Erythroblast (primary cell): ENCODE measurements at places on chromosomes 6 and 20.

- DNase-seq: no peak
Measured at GRCh38 chr6:105179244-105180065, at the start of gene POPDC3. Gene POPDC3, minus strand, starts transcription at chr6:105180014. Its CDS starts 18,105 bp downstream, at chr6:105161909.

- DNase-seq: no peak
Measured at GRCh38 chr6:20328266-20328923, 73.3 kb upstream of the E2F3 start.

DNA sequence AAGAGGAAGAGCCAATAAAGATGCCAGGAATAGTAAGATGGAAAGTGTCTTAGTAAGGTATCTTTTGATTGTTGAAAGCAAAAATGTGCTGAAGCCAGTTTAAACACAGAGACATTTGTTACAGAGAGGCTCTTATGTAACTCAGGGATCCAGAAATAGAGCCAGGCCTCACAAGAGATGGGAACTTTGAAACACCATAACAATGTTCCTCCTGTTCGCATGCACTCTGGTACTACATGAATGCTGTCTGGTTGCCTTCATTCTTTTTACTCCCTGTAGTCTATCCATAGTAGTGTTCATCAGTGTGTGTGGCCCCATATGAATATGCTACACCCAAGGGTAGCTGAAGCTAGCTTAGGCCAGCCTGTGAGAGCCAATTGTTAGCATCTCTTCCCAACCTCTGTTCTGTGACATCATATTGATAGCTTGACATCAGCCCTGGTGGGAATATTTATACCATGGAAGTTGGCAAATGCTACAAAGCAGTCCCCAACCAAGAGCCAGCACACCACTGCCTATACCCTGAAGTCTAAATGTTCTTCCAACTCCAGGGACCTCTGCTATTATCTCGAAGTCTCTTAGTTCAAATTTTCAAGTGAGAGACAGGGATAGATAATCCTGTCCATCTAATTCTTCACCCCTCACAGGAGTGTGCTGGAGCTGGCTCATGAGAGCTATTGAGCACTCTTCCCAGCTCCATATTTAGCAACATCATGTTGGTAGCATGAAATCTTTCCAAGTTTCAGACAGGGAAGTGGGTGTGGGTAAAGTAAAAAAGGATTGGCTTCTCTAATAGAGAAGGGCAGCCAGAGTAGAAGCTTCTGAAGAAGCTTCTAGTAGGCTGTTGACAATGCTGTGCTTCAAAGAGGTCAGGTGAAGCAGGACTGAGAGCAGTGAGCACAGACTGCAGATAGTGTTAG is 7.0 kb downstream of the NDUFAF5 start:
- no peak for DNase-seq

DNA sequence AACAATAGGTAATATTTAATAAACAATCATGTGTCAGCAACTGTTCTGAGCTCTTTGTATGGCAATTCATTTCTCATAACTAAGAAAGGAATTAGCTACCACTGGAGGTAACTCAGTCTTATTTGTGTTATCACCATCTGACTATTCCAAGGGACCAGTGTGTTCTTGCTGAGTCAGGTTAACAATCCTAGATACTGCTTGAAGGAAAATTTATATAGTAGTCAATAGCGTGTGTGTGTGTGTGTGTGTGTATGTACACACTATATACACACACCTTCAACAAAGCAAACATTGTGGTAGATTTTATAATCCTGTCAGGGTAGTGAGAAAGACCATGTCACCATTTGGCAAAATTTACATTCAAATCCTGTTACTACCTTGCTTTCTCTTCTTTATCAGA is 45.8 kb upstream of the SMIM8 start:
- DNase-seq: no peak

DNA sequence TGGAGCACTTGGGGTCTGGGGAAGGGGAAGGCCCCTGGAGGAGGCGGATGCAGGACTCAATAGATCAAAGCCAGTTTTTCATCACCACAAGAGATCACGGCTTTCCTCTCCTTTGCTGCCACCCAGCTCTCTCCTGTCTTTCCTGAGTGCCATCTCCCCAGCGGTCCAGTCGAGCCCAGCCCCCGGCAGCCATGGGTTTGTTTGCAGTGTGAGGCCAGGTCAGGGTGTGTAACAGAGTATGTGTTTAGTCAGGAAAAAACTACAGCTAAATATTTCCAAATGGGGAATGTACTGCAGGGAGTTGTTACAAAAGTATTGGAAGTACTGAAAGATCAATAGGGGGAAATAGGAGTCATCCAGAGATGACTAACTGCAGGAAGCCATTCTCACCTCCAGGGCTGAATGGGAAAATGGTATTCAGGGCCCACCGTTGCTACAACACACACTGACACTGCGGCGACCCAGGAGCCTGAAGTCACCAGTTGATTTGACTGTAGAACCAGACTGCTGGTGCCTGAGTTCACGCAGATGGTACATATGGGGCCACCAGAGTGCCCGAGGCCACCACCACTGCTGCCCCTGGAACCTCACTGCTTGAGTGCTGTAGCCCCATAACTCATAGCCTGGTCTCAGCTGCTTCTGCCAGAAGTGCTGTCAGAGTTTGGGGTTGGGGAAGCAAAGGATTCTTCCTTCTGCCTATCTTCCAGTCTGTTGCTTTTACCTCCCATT is 23.6 kb upstream of the FANCE start:
- no peak for DNase-seq

GRCh38 chr6:41649596-41649995 is 11.3 kb downstream of the MDFI start:
- DNase-seq: no peak

GRCh38 chr20:4699216-4699615 is 22.5 kb upstream of the PRND start:
- no peak for DNase-seq

- no peak for DNase-seq
Measured at GRCh38 chr20:47490795-47491194, 10.9 kb upstream of the NCOA3 start.

GRCh38 chr6:12890171-12890790 is 173.7 kb downstream of the PHACTR1 start:
- DNase-seq: peak; percentile 21

- no peak for DNase-seq
Measured at GRCh38 chr6:90621581-90621980, 34.7 kb upstream of the MAP3K7 start.

DNA sequence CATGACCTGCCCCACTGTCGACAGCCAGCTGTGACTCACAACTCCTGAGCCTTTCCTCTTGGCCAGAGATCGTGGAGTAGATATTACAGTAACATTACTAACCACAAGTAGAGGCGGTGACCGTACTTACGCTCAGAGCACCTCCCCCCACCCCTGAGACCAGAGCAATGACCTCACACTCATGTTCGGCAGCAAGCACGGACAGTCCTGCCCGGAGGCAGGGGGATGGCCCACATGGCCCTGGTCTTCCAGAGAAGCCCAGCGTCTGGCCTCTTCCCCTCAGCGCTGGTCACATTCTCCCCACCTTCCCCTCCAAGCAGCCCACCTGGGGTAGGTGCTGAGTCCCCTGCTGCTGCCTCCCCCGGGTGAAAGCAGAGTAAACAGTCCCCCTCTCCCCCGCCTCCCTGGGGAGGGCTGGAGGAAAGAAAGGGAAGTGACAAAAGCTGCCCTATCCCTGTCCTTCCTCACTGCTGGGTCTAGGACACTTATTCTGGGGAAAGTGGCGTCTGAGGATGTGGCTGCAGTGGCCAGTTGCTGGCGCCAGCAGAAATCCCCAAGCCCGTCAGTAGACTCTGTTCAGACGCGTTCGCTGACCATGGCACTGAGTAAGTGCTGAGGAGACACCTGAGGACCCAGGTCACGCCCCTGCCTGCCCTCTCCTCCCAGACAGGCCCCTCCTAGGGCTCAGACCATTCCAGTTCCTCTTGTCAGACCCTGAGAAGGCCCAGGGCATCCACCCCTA is 68.5 kb downstream of the MRPL14 start:
- DNase-seq: no peak

DNA sequence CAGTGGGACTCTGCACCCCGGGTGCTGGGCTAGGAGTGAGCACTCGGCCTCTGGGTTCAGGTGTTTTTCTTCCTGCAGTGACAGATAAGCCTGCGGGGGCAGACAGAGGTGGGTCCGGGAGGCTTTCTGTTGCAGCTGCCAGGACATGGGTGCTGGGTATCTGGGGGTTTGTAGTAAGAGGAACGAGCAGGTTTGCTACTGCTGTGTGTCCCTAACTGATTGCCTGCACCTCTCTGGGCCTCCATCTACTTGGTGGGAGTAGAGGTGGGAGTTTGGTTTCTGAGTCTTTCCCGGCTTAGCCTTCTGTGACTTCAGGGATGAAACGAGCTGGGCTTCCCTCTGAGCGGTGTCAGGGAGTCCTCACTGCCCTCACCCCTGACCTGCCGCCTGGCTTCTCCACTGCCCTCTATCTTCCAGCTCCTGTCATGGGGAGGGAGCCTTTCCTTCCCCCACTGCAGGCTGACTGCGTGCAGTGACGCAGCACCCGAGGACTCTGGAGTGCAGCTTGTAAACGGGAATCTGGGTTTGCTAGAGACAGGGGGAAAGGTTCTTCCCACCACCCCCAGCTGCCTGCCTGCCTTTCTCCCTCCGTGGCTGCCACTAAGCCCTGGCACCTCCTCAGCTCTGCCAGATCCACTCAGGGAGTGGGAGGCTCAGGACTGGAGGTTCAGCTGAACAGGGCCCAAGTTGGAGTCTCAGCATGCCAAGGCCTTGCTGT is 6.7 kb downstream of the DLGAP4 start:
- no peak for DNase-seq

DNA sequence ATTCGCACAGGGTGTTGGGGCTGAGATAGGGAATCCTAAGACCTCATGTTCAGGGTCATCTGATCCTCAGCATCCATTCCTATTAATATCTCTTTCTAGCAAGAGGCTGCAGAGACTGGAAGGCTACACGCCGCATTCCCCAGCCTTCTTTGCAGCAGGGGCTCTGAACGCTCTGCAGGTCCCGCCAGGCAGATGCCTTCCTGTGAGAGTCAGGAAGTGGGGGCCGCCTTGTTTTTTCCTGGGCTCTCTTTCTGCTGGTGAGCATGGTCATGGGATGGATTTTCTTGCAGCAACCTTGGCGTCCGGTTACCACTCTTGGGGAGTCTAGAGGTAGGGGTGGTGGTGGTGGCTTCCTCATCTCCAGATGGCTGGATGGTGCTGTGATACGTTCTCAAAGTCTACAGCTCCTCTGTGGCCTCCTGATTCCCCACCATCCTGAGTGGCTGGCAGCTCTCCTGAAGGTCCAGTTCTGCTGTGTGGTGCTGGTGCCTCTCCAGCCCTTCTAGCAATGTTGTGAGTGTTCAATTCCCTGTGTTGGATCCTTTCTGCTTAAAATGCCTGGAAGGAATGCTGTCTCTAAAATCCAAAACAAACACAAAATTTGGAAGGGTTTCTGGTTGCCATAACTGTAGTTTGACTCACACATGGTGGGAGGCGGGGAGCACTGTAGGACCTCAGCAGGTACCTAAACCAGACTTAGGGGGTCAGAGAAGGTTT is 111.9 kb downstream of the CEBPB start:
- DNase-seq: no peak

GRCh38 chr20:13515796-13516558 is 122.8 kb downstream of the TASP1 start:
- DNase-seq: no peak

GRCh38 chr6:110332281-110332680 is 25.9 kb downstream of the METTL24 start:
- no peak for DNase-seq

DNA sequence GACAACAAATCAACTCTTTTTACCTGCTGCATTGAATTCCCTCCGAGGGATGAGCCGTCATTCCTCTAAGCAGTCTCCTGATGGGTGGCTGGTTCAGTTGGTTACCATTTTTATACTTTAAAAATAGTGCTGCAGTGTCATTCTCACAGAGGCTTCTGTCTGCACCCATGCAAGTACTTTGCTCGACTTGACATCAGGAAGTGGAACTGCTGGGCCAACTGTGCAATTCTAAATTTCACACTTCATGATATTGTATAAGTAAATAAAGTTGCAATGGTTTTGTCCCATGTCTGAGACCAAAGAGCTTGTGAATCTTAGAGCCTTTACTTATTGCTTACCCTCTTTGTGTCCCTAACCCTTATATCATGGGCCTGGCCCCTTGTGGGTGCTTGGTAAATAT is 2.5 kb downstream of the BTN3A1 start:
- DNase-seq: no peak

DNA sequence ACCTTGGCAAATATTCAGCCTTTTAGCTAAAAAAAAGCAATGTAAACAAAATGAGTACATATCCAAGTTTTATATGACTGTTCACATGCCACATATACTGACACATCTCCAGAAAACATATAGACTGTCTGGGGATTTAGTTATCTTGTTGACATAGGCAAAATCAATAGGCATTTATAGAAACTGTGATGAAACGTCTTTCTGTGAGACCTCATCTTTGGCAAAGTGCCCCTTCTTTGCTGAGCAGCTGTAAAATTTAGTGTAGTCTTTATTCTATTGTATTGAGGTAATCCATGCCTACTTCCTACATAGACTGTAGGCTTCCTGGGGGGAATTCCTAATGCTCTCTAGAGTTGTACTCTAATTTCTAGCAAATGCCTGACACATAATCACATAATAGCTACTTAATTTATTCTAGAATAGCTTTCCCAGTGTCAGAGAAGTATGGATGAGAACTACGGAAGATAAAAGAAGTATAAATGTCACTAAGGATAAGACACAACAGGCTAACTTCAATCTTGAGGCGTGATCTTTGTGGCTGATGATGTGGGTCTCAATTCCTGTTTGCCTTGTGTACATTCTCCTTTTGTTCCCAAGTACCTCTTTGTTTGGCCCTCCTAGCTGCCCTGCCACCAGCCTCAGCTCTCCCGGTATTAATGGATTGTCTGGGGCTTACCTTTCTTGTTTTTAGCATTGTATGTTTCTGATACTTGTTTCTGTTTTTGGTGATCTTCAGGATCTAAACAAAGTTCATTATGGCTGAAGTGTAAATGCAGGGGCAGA is 30.6 kb downstream of the PTCHD4 start:
- DNase-seq: no peak

- no peak for DNase-seq
Measured at GRCh38 chr6:100232781-100233573, 231.7 kb downstream of the SIM1 start.

DNA sequence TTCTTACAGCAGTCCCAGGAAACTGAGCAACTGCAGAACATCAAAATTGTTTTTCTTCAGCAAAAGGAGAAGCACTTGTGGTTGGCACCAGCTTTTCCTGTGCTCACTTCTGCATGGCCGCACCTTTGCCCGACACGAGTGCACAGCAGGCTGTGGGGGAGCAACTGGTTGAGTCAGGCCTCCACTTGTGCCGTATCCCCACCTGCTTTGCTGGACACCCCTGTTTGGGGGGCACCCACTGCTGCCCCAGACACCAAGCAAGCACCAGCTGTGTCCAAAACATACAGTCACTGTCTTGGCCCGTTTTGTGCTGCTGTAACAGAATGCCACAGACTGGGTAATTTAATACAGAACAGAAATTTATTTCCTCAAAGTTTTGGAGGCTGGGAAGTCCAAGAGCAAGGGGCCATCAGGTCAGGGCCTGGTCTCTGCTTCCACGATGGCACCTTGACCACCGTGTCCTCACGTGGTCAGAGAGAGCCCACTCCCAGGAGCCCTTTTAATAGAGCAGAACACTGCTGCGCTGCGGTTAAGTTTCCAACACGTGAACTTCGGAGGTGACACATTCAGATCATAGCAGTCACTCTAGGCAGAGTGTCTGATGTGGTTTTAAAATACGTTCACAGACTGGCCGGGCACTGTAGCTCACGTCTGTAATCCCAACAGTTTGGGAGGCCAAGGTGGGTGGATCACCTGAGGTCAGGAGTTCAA is 8.7 kb upstream of the GMEB2 start:
- no peak for DNase-seq

GRCh38 chr6:38943964-38944363 is 104.6 kb upstream of the GLP1R start:
- no peak for DNase-seq

GRCh38 chr6:87436435-87436834 is 28.7 kb downstream of the CFAP206 start:
- peak; percentile 77 for DNase-seq
